ENCODE measurements at places on chromosomes 12 and 14.

GRCh38 chr12:54141431-54142113 is 47.2 kb downstream of the SMUG1 start:
- DNase-seq, result no peak

DNA sequence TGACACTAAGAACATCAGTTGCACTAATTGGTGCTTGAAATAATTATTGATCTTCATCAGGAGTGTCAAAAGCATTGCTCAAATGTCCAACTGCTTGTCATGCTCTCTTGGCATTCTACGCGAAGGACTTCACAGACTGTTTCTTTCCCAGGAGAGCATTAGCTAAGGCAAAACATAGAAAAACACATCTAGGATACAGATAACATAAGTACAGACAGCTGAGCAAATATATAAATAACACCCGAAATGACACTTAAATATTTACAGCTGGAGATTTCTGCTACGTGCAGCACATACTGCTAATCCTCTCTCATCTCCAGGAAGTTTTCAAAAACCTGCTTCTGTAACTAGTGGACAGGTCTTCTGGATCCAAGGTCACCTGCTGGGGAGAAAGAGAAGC is 120.0 kb upstream of the PRMT8 start:
- no peak for DNase-seq

DNA sequence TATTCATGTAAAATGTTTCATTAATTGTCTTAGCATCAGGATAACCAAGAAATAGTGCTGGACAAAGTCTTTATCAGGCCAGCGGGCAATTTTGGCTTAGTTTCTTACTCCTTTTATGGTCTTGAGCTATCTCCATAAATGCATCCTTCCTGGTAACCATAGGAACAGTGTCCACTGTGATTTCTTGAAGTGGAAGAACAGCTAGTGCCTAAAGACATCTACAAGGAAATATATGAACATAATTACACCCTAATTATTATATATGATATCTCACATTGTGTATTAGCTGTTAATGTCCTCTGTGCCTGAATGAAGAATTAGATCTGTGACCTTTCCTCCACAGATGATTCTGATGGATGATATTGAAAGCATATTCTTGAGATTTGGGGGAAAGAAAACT is 286.7 kb upstream of the ATXN7L3B start:
- no peak for DNase-seq

GRCh38 chr14:61050417-61050816 is 69.4 kb downstream of the SLC38A6 start:
- DNase-seq, result no peak

DNA sequence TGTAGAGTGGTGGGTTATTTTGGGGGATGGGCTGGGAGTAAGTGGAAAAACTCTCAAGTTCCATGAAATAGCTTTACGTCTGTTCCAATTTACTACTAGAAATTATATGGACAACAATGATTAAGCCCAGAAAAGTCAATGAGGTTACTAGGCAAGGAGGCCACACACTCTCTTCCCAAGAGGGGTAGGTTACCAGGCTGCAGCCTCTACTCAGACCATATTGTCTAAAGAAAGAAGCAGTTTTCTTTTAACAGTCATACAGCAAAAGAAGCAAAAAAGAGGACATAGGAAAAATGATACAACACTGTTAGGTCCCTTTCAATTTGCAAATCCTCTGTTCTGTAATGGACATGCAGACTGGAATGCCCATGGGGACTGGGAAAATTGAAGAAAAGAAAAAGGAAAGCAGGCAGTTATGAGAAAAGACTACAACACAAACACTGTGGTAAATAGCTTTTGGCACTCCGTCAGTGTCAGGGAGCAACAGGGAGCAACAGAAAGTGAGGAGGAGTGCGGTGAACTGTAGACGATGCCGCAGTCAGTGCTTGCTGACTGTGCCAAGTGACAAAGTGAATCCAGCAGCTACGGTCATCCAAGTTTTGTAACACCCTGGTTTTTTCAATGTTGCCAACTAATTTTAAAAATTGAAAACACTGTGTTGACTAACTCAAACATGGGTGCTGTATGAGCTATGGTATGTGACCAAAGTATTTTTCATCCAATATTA is 39.8 kb upstream of the HMGA2 start:
- no peak for DNase-seq

DNA sequence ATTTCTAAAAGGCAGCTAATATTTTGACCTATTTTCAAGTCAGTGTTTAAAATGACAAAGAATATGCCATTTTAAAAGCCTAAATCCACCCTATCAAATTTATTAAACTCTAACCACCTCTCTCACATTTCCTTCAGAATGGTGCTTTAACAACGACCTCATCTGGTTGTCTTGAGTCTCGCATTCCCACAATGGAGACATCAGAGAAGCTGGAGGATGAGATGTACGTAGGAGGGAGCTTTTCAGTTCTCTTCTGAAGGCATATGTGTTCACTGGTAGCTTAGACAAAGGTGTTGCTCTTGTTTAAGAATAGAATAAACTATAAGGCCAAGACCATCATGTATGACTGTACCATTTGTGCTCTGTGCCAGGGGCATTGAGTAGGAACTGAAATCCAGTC is 82.9 kb downstream of the BCL2L14 start:
- no peak for DNase-seq

GRCh38 chr14:22026527-22026926 is 352.9 kb upstream of the OR4E1 start:
- no peak for DNase-seq

GRCh38 chr14:104101086-104101621 is 15.7 kb downstream of the ASPG start:
- no peak for DNase-seq

GRCh38 chr12:43333644-43334043 is 218.4 kb downstream of the ADAMTS20 start:
- DNase-seq, result no peak

- no peak for DNase-seq
Measured at GRCh38 chr12:101327051-101327450, 47.1 kb downstream of the UTP20 start.

GRCh38 chr14:89719366-89720075 is 235.0 kb downstream of the EFCAB11 start:
- no peak for DNase-seq

DNA sequence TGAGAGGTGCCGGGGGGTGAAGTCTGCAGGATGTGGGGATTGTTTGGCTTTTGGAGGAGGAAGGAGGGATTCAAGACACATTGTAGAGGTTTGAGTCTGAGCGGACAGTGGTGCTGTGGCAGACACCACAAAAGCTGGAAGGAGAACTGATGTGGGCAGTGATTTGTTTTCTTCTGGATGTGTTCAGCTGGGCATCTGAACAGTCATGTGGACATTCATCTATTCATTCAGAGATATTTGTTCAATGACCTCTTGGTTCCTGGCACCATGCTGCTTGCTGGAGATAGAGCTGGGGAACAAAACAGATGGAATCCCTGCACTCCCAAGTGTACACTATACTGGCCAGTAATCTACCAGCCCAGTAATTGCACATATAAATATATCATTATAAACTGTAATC is 64.0 kb downstream of the PTPN11 start:
- no peak for DNase-seq

DNA sequence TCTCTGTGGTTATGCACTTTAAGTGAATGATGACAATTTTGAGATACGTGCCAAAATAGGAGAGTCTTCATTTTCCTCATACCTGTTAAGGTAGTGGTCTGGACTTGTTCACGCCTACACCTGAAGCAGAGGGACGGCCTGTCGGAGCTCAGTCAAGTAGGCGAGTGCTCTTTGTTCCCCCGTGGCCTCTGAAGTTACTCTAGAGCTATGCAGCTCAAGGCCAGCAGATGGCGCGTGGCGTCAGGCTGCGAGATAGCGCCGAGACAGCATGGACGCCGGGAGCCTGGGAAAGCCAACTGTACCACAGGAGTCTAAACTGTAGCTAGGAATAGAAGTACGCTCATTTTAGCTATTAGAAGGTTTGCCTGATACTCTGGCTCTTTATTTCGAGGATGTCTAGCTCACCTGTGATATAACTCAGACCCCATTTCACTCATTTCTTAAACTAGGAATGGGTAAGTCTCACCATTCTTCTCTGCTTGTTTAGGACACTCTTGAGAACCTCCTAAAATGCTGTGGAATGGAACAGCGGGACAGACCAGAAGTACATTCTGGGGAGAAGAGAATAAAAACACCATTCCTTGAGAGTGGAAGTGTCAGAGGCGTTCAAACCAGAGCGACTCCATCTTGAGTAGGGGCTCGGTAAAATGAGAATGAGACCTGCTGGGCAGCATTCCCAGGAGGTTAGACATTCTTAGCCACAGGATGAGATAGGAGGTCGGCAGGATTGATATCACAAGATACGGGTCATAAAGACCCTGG is 267.4 kb upstream of the HMGA2 start:
- DNase-seq, result peak; percentile 50

DNA sequence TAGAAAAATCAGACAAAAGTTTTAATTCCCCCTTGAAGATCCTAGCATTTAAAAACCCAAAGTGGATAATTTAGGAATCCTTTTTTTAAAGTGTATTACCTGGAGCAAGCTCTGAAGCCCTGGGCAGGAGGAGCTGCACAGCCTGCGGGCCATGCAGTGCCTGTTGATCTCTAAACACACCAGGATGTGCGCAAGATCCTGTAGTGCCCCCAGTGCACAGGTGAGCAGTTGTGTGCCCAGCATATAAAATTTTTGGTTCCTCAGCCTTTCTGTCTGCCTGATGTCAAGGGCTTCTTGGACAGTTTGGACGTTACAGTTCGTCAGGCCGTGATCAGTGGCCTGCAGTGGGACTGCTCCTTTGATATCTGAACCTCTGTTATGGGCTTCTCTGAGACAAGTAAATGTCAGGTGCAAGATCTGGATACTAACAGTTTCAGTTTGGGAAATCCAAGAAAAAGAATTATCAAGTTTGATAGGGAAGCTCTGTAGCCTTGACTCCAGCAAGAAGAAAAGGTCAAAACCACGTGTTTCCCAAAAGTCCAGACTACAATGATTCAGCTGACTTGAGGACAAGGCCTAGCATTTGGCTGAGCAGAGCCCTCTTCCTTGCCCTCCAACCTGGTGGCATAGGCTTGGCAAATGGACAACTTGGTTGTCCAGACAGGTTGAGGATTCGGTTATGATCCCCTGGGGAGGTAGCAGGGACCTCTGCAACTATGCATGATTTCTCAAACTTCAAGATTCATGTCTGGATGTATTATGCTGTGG is 1.0 kb downstream of the ATXN7L3B start:
- DNase-seq, result peak; percentile 11

DNA sequence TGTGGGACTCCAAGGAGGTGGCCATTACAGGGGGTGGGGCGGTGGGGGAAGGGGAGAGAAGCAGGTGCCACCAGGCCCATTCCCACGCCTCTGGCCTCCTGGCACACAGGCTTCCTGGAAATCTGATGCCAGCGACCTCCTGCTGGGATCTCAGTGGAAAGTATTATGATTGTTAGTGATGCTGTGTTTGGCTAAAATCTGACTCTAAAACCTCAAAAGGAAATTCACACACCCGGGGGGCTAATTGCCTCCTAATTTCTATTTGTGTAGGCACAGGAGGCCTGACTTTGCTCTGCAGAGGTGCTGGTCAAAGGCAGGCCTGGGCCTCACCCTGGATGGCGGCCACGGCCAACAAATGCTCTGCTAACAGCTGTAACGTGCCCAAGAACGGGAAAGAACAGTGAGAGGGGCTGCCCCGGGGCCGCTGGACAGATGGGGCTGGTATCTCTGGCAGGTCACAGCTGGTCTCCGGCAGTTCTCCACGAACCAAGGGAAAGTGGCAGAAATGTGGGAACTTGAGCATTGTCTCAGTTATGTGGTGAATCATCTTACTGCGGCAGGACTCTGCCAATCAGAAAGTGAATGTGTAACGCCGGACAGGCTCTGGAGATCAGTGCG is 14.3 kb downstream of the FAM181A start:
- DNase-seq, result no peak

DNA sequence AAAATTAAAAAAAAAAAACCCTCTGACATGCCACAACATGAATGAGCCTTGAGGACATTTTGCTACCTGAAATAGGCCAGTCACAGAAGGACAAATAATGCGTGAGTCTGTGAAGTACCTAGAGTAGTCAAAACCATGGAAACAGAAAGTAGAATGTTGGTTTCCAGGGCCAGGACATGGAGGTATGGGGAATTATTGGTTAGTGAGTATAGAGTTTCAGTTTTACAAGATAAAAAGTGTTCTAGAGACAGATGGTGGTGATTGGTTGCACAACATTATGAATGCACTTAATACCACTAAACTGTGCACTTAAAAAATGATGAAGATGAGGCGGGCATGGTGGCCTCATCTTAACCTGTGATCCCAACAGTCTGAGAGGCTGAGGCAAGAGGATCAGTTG is 47.6 kb upstream of the ZFP36L1 start:
- no peak for DNase-seq

DNA sequence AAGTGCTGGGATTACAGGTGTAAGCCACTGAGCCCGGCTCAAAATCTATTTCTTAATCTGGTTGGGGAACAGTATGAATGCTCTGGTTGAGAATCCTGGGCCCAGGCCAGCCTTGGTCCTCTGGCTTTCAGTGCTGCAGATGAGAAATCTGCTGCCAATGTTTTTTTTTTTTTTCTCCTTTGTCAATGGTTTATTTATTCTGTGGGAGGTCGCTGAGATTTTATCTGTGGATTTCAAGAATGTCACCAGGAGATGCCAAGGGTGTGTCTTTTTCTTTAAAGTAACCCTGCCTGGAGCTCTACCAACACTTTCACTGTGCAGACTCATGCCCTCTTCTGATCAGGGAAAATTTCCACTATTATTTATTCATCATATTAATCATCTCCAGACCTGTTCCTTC is 3.6 kb downstream of the SLC25A29 start:
- no peak for DNase-seq

GRCh38 chr14:70000601-70001000 is 121.4 kb downstream of the SMOC1 start:
- DNase-seq, result no peak

DNA sequence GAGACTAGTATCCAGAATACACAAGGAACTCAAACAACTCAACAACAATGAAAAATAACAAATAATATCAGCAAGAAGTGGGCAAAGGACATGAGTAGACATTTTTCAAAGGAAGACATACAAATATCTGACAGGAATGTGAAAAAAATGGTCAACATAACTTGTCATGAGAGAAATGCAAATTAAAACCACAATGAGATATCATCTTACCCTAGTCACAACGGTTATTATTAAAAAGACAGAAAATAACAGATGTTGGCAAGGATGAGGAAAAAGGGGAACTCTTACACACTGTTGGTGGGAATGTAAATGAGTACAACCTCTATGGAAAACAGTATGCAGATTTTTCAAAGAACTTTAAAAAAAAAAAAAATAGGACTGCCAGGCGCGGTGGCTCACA is 20.4 kb downstream of the VWF start:
- DNase-seq, result no peak

Data from activated CD4-positive, alpha-beta T cell treated with anti-CD3 and anti-CD28 coated beads for 24 hours (primary cell).